ENCODE measurements at places on chromosomes 5 and 9.

DNA sequence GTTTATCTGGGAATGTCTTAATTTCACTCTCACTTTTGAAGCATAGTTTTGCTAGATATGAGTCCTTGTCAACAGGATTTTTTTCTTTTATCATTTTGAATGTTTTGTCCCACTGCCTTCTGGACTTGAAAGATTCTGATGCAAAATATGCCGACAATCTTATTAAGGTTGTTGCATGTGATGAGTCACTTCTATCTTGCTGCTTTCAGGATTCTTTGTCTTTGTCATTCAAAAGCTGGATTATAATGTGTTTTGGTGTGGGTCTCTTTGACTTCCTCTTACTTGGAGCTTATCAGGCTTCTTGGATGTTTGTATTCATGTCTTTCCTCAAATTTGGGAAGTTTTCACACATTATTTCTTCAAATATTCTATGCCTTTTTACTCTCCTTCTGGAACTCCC is 33.8 kb downstream of the PLEKHG4B start:
- DNase-seq, result no peak

DNA sequence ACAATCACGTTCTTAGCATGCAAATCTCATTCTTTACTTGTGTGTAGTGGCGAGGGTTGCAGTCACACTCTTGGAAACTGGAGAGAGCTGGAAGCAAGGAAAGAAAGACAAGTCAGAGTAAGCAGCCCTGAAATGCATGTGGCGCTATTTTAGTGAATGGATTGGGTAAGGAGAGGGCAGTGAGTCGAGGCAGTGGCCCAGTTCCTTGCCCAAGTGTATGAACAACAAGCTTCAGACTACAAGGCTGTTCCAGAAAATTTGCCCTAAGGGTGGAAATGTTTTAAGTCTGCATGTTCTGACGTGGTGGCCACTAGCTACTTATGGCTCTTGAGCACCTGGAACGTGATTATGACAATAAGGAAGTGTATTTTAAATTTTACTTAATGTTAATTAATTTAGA is 59.4 kb upstream of the PTPN3 start:
- DNase-seq, result no peak

DNA sequence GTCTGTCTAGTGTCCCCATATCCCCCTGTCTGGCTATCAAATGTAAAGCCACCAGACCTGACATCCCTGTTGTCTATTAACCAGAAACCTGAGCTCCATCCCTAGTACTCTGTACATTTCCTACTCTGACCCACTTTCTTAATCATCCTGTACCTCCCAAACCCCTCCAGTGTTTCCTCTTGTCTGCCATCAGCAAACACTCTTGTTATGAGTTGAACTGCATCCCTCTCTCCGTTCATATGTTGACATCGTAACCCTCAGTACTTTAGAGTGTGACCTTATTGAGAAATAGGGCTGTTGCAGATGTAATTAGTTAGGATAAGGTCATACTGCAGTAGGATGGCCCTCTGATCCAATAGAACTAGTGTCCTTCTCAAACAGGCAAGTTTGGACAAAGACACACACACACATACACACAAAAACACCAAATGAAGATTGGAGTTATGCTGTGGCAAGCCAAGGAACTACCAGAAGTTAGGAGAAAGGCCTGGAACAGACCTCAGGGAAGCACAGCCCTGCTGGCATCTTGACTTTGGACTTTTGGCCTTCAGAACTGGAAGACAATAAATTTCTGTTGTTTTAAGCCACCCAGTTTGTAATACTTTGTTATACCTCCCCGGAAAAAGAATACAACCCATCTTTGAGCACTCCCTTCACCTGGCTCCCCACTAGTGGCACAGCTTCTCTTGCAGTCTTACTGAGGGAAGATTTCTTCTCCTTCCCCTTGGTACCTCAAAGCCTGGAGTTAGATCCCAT is 180.0 kb upstream of the PTGER4 start:
- DNase-seq, result no peak

DNA sequence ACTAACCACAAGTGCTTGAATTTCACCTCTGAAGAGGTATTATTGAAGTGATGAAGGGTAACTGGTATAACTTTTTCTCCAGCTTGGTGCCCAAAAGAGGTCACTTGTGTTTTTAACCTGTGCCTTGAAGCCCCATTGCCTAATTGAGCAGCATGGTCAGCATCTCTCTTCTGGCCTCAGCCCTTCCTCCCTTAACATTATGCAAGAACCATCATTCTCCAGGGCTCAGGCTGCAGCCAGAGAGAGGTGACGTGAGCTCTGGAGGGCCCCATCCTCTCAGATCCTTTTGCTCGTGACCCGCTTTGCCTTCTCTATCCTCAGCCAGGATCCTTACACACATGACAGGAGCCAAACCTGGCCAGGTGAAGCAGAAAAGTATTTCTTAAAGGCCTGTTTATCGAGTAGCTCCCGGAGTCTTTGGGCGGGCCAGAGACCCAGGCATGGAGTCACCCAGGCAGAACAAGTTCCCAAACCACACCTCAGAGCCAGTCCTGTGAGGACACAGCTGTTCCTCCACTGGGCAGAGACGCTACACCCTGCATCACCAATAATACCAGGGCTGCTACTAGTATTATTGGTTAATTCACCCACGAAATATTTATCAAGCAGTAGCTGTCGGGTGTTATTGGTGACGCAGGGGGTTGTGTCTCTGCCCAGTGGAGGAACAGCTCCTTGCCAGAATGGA is 29.6 kb upstream of the BOD1 start:
- no peak for DNase-seq

DNA sequence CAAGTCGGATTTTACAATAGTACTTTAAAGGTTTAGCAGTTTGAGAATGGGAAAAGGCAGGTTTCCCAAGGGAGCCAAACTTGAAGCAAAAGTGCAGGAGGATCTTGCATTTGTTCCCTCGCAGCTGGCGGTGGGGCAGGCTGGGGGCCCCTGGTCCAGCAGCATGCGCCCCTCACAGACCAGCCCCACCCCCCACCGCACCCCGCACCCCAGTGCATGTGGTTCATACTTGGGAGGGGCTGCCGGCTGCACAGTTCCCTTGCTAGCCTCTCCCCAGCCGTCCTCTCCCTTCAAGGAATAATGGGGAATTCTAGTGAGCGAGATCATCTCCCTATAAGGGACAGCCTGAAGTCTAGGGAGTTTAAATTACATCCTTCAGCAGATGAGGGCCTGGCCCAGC is 273.1 kb upstream of the IRX2 start:
- no peak for DNase-seq
